ENCODE measurements at places on chromosomes 4 and X.

GRCh38 chrX:150198776-150199175 lies 164.3 kb upstream of the MAMLD1 start:
- DNase-seq: no peak

DNA sequence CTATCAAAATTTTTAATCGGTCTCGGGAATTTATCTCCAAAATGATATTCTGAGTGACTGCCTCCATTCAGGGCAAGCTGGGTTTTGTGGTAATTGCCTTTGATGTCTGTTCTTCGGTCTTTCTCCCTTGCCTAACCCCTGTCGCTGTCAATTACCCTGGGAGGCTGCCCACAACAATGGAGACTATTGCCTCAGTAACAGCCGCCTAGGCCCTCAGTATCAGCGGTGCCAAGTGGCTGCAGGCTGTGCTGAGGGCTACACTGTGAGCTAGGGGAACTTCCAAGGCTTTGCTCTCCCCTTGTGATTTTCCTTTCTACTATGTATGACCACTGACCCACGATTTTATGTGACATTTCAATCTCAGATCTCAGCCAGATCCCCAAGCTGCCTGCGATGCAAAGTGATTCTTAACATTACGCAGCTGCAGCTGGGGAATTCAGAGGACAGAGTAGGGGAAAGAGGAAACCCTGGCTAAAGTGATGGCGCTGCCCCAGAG lies 36.3 kb upstream of the REST start:
- no peak for DNase-seq

- DNase-seq: no peak
Measured at GRCh38 chr4:136002316-136002715, 1530.0 kb downstream of the PCDH18 start.

DNA sequence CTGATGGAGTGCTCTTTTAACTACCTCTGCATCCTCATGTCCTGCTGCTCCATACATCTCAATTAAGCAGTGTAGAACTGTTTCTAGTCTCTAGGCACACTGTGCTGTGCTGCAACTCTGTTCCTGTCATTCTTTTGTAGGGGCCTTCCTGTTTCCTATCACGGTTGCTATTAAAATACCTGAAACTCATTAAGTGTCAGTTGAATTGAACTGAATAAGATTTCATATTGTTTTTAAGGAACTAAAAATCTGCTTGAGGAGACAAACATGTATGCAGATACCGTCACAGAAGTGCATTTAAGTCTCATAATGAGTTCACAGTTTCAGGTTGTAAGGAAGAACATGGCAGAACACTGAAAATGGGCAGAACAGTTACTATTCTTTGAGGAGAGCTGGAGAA lies 170.1 kb downstream of the LARP7 start:
- no peak for DNase-seq

DNA sequence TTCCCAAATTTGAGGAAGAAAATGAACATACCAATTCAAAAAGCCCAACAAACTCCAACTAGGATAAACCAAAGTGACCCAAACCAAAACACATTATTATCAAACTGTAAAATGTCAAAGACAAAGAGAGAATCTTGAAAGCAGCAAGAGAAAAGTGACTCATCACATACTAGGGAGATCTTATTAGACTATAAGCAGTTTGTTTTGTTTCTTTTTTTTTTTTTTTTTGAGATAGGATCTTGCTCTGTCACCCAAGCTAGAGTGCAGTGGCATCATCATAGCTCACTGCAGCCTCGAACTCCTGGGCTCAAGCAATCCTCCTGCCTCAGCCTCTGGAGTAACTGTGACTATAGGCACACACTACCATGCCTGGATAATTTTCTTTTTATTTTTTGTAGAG lies 12.6 kb downstream of the C4orf36 start:
- no peak for DNase-seq

DNA sequence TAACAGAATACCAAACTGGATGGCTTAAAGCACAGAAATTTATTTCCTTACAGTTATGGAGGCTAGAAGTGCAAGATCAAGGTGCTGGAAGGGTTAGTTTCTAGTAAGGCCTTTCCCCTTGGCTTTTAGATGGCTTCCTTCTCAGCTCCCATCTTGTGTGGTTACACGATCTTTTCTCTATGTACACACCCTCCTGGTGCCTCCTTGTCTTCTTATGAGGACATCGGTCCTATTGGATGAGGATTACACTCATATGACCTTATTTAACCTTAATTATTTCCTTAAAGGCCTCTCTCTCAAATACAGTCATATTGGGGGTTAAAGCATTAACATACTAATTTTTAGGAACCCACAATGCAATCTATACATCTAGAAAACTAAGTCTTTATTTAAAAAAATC lies 787.9 kb upstream of the GALNTL6 start:
- DNase-seq: no peak

- no peak for DNase-seq
Measured at GRCh38 chrX:41442824-41443550, 4.2 kb upstream of the NYX start.

DNA sequence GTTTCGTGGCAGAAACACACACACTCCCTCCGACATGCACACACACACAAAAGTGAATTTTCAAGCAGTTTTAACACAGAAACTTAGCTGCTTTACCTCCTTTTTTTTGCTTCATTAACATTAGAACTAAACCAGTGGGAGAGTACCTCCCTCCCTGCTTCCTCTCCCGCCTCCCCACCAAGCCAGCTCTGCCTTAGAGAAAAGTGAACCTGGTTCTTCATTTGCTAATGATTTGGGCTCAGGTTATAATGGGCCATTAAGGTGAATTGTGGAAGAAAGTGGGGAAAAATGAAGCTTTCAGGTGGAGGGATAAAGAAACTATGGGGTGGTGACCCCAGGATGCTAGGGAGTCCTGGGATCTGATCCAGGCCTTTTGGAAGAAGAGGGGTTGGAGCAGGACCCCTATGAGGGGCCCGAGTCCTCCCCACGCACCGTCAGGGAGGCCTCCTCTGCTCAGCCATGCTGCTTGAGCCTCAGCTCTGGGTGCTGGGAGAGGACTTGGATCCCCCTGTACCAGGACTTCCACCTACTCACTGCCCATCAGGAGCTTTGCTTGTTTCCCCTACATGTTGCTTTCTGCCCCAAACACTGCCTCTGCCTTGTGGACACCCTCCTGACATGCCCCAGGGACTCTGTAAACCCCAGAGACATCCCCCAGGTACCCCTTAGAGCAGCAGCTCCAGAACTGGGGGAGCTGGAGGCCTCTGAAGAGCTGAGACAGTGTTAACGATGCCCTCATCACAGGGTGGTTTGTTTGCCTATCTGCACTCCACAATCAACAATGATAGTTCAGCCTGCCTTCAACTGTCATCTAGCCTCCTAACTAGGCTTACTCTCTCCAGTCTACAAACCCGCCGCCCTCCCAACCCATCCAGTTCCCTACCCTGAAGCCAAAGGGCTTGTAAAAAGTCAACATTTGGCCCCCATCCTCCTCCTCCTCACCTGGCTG lies 6.5 kb upstream of the JADE1 start:
- DNase-seq: no peak

- DNase-seq: no peak
Measured at GRCh38 chr4:155522201-155522600, 144.4 kb upstream of the GUCY1A1 start.

DNA sequence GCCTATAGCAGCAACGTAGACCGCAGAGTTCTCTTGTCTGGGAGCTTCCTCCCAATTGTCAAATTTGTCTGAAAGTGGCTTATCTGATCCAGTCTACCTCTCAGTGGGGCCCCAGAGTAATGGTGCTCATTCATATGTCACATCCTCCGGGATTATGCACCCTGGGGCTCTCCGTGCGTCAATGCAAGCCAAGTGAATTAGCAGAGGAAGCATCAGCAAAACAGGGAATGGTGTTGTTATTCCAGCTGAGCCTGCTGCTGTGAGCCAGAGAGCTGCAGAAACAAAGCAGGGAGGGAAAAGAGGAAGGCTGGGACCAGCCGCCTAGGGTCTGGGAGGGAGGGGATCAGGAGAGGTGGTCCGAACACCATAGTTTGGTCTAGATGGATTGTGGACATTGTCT lies 95.2 kb downstream of the CLNK start:
- DNase-seq: no peak

DNA sequence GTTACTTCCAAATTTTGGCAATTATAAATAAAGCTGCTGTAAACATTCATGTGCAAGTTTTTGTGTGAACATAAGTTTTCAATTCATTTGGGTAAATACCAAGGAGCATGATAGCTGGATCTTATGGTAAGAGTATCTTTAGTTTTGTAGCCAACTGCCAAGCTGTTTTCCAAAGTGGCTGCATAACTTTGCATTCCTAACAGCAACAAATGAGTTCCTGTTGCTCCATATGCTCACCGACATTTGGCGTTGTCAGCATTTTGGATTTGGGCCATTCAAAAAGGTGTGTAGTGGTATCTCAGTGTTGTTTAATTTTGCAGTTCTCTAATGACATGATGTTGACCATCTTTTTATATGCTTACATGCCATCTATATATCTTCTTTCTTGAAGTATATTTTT lies 208.5 kb downstream of the INPP4B start:
- no peak for DNase-seq

DNA sequence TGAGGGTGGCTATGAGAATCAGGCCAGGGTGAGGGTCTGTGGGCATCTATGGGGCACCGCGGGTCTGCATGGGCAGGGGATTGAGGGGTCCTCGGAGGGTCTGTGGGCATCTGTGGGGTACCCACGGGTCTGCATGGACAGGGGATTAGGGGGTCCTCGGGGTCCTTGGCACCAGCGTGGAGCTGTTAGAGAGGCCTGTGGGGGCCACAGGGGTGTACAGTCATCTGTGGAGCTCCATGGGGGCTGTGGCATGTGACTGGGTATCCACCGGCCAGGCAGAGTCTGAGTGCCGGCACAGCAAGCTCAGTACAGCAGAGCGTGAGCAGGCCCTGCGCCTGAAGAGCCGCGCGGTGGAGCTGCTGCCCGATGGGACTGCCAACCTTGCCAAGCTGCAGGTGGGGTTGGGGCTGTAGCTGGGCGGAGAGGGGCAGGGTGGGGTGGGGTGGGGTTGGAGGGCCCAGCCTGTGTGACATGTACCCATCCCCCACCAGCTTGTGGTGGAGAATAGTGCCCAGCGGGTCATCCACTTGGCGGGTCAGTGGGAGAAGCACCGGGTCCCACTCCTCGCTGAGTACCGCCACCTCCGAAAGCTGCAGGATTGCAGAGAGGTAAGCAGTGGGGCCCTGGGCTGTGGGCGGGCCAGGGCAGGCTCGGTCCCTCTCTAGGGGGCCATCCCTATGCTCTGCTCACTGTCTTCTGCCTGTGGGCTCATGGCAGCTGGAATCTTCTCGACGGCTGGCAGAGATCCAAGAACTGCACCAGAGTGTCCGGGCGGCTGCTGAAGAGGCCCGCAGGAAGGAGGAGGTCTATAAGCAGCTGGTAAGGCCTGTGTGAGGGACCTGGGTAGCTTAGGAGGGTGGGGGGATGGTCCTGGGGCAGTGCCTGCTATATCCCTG lies 12.9 kb downstream of the CCDC22 start:
- no peak for DNase-seq

DNA sequence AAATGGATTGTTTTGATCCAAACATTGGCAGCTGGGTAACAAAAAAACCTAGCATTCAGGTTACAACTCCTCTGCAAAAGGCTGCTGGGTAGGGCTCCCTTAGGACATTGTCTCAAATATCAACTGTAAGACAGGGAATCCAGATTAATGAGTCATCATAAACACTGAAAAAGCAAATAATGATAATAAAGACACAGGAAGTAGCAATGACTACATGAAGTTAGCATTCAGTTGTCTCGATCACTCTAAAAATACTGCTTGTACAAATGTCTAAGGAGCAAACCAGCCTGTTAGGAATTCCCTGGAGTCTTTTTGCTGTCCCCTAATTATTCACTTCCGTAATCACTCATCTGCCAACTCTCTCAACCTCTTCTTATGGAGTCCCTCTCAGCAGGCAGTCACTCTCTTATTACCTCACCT lies 259.2 kb downstream of the GPC3 start:
- DNase-seq: no peak

GRCh38 chrX:44061968-44062614 lies 88.9 kb upstream of the NDP start:
- DNase-seq: no peak
